Fibroblast of villous mesenchyme (primary cell): ENCODE measurements at places on chromosomes 16 and 17. TPM values are rescaled to one million over a fixed set of nuclear protein-coding genes. Genes with fewer than 3 reads are reported as not detected.
A peak's percentile ranks its signal among the peaks of the same experiment; 100 is the strongest.

Gene CLEC3A
- total RNA-seq = not detected in 2 replicates

- DNase-seq = no peak
Measured at GRCh38 chr16:576197-576822, 6.5 kb downstream of the PIGQ start.

DNA sequence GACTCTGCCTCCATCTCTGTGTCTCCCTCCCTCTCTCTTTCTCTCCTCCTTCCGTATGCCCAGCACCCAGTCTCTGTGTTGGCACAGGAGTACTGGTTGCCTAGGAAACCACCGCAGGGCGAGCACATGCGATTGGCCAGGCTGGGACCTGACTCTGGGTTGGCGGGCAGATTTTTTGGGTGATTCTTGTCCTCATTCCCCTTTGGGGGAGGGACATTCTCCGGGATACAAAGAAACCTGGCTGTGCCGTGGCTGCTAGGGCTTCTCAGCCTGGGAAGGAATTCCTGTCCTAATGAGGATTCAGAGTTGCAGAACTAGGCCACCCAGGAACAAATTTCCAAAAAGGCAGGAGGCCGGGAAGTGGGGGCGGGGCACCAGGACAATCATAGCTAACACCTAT lies 168.9 kb downstream of the SHISA9 start:
- no peak for DNase-seq

Gene PDILT
- total RNA-seq = not detected in 2 replicates

Gene ADAD2
- not detected in 2 replicates for total RNA-seq

Gene MYH2
- under 0.01 TPM in 1 of 2 replicates, not detected in the other for total RNA-seq

GRCh38 chr17:62827746-62828485 lies 19.8 kb upstream of the MARCHF10 start:
- DNase-seq = peak; percentile 94
